ENCODE measurements at places on chromosomes 7 and 10.

DNA sequence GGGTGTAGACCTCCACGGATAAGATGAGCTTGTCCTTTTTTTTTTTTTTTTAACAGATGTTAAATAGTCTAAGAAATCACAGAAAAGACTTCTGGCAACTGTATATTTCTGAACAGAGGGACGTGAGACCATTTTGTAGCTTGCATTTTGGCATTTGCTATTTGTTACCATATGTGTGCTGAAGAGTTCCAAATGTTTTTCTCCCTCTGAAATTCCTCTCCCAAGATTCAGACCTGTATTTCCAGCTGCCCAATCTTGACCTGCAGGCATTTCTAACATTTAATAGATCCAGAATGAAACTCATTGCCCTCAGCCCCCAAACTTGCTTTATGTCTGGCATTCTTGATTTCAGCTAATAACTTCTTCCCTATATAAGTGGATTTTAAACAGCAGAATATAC lies 223.1 kb upstream of the FZD1 start:
- DNase-seq = no peak

GRCh38 chr7:36904802-36905201 lies 180.5 kb upstream of the AOAH start:
- DNase-seq = no peak

- no peak for DNase-seq
Measured at GRCh38 chr10:132058793-132059759, 6.7 kb upstream of the JAKMIP3 start.

DNA sequence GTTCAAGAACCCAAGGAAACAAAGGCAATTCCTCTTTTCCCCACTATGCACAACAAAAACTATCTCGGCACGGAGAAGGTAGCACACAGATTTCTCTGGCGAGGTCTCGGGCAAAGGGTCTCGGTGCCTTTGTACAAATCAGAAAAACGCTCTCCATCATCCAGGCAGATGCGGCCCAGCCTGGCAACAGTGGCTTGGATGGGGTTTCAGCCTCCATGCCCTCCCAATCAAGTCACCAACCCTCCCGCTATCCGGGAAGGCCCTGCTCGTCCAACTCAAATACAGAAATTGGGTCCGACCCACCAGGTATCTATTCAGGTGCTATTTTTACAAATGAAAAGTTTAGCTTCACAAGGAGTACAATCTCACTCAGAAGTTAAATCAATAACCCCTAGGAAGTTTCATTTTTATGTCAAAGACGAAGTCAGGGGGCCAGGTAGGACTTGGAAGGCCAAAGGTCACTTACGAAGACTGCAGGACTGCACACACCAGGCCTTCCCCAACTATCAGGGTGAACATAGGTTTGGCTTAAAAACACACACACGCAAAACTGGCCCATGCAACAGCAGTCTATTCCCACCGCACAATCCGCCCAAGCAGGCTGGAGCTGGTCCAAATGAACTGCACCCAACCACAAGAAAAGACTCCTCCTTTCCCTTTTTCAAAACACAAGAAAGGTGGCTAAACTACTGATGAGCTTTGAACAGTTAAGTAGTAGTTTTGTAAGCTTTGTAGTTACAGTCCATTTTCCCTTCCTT lies 43.0 kb downstream of the GNA12 start:
- DNase-seq = no peak

DNA sequence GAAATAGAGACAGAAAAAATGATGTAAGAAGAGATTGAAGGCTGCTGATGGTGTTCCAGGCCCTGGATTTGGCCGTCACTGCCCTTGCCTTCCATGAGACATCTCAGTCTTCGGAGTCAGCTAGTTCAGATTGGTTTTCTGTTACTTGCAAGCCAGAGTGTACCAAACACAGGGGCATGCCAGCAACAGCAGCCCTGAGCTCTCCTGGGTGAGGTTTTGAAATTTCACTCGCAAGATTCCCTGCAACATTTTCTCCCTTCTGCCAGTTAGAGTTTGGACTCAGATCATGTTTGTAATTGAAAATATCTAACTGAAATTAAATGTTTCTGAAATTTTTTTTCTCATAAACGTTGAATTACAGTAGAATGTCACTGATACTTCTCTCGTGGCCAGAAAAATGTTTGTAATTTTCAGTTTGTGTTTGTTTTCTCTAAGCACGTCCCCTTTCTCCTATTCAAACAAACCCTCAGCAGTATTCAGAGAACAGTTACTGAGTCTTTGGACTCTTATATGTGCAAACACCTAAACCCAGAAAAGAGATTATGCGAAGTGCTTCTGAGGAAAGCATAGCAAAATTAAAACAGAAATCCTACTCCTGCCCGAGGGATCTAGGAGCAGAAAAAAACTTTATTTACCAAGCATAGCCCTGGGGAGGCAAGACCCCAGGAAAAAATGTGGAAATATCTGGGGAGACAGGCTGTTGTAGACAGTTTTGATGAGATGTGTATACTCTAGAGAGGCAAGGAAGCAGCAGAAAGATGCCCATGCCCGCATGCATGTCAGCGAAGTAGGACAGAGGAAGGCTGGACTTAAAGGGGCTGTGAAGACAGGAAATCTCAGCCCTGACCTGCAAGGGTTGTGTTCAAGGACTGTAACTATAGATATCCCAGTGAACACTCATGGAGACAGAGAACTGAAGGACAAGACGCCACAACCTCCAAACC lies 43.0 kb upstream of the NAMPT start:
- DNase-seq = no peak

DNA sequence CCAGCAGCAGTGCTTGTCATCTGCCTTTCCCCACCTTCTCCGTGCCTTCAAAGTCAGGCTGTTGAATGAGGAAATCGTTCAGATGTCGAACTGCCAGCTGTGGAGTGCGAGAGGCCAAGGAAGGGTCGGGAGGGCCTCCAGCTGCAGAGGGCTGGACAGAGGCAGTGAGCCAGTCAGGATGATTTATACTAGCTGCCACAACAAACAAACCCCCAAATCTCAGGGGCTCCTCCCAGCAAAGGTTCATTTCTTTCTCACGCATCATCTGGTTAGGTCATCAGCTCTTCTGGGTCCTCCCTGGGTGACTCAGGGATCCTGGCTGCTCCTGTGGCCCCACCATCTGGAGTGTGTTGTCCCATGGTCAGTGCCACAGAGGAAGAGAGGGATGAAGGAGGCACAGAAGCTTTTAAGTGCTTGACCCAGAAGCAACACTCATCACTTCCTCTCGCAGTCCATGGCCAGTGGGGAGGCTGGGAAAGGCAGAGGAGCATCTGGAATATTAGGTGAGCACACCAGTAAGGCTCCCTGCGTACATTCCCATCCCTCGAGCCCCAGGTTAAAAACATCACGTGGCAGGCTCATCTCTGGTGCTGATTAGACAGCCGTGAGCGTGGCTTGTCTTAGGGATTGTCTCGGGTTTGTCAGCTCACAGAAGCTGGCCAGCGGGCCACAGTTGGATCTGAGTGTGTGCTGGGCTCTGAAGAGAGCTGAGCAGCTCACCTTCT lies 140.7 kb downstream of the RGS10 start:
- DNase-seq = no peak

DNA sequence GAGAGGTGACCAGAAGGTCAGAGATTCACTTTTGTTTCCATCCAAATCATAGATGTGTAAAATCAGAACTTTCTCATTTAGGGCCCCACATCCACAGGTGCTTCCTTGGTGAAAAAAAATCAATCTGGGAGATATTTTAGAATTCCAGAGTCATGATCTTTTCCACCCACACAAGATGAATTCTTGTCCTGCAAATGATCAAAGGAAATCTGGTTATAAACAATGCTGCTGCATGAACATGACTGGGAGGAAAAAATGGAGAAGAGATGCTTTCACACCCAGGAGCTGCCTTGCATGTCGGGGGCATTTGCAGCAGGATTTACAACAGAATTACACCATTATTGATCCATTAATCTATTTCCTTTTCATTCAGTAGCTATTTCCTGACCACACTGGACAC lies 106.5 kb upstream of the TMEM72 start:
- DNase-seq = no peak

DNA sequence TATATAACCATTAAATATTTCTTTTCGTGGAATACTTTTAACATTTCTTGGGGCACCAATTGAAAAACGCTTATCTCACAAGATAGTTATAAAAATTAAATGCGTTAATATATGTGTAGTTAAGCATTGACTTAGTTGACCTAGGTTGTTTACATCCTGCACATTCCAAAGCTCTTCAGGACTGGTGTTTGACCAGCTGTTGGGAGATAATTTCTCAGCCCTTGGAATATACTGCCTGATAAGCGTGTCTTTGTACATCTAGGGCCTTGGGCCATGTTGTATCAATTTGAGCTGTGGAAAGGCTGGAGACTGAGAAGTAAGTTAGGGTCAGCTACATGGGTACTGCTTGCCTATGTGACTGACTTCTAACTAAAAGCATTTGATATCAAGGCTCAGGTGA lies 90.0 kb upstream of the AOAH start:
- DNase-seq = no peak

DNA sequence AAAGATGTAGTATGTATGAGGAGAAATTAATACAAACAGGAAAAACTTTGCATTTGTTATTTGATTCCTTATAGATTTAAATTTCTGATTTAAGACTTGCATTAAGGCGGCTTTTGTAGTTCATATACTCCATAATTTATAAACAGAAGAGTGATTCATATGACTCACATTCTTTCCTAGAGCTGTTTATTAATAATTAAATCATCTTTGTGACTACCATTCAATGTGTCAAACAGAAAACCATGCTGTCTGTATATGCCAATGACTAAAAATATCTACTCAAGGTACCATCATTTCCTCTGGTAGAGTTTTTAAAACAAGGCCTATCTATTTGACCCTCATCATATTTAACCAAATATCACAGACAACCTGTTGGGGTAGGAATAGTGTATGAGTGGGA lies 501.7 kb downstream of the PARD3 start:
- no peak for DNase-seq

DNA sequence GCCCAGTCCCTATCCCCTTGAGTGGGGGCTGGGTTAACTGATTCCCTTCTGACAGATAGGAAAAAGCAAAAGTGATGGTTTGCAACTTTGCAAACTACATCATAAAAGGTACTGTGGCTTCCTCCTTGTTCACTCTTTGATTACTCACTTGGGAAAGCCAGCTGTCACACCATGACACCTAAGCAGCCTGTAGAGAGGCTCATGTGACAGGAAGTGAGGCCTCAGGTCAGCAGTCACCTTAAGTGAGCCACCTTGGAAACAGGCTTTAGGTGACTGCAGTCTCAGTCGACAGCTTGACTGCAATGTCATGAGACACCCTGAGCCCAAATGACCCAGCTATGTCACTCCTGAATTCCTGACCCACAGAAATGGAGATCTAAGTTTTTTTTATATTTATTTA lies 4.3 kb upstream of the CHCHD2 start:
- DNase-seq = peak; percentile 7

GRCh38 chr10:131808370-131808930 lies 92.4 kb upstream of the PPP2R2D start:
- DNase-seq = no peak

GRCh38 chr10:101138788-101139420 lies 7.8 kb downstream of the TLX1 start:
- no peak for DNase-seq

DNA sequence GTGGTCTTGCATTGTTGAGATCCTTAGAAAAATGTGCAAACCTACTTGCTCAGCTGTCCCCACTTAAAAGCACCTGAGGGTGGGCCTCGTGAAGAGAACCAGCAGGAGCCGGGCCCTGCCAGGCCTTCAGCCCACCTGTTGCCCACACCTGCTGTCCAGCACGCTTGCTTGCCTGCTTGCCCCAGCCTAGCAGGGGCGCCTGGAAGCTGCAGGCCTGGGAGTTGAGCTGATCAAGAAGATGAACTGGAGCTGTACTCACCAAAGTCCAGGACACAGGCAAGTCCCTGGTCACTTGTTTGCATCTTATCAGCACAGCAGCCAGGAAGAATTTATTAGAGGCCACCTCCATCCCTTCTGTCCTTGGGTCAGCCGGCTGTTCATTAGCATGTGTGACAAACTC lies 23.2 kb downstream of the CYP26A1 start:
- no peak for DNase-seq

- DNase-seq = no peak
Measured at GRCh38 chr7:127594490-127594889, 954 bp downstream of the FSCN3 start.

DNA sequence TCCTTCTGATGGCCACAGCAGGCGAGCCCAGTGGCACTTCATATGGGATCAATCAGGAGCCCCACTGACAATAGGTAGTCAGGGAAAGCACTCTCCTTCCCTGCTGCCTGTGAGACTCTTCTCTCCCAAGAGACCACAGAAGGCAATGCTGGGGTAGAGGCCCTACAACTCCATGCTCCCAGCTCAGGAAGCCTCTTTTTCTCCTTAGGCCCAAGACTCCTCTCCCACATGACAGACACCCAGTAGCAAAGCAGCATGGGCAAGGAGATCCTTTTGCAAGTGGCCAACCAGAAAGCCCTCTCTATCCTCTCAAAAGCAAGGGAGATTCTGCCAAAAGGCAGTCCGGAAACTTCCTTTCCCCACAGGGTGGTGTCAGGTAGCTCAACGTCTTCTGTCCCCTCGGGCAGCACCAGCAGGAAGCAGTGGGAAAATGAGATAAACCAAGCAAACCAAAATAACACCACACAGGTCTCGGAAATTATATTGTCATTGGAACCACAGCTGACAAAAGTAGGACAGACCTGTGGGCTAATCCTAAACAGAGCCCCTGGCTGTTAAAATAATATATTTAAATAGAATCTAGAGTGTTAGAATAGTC lies 172.7 kb upstream of the GDF10 start:
- DNase-seq = peak; percentile 12

DNA sequence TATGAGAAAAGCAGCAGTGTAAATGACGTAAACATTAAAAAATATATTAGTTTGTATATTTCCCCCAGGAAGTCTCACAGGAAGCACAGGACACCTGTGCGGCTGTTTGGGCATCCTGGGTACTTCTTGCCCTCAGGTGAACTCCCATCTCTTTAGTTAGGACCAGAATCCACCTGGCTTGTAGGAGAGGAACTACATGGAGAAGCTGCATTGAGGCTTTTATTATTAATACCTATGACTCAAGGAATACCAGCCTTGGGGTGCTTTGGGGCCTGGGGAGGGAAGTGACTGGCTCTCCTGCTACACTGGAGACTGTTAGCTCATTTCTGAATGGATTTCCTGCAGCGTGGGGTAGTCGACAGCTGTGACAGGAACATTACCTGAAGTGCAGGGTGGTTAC lies 40.0 kb upstream of the GSDME start:
- no peak for DNase-seq

- no peak for DNase-seq
Measured at GRCh38 chr10:89540420-89540949, 5.1 kb upstream of the SLC16A12 start.

Data from activated naive CD8-positive, alpha-beta T cell treated with anti-CD3 and anti-CD28 coated beads for 36 hours (primary cell).